ENCODE measurements at places on chromosomes 2 and 18.

GRCh38 chr2:28956890-28957289, 24.2 kb upstream of the TOGARAM2 start:
- DNase-seq: no peak

- DNase-seq: no peak
Measured at GRCh38 chr2:79980816-79981215, 323.7 kb downstream of the LRRTM1 start.

- no peak for DNase-seq
Measured at GRCh38 chr2:193463011-193463410, 1268.3 kb upstream of the TMEFF2 start.

- no peak for DNase-seq
Measured at GRCh38 chr2:239175181-239175580, 225.6 kb downstream of the HDAC4 start.

DNA sequence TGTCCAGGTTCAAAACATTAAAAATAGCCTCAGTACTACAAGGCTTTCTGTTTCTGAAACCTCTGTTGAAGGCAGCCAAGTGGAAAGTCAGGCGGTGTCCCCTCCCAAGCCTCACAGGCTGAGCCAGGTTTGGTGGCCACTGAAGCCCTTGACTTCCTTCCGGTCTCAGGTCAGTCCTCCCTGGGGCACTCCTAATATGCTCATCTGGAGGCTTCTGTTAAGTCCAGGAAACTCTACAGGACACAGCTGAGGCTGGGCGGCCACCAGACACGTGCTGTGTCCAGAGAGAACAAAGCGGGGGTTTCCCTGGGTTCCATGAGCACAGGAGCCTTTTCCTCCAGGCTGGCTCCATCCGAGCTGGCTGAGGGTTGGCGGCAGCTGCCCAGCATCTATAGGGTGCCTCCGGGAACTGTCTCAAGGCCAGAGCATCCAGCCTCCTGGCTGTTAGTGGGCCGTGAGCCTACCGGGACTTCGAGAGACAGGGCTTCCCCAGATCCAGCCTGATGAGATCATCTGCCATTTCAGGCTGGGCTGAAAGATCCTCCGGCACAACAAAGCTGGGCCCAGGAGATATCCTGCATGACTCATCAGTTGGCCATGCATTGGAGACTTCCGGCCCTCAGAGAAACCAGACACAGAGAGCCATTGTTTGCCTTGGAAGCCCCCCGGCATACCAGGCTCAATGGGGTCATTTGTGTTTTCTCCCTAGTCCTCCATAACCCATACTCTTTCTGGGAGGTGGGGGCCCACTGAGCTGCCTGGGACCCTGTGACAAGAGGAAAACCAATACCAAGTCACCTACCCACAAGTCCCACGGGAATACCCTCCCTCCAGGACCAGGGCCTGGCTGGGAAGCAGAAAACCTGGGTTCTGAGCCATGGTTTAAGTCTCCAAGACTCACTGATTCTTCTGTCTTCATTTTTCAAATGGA, 71.7 kb downstream of the HS1BP3 start:
- DNase-seq: no peak

GRCh38 chr18:68177807-68178702, 536.9 kb downstream of the TMX3 start:
- DNase-seq: no peak

DNA sequence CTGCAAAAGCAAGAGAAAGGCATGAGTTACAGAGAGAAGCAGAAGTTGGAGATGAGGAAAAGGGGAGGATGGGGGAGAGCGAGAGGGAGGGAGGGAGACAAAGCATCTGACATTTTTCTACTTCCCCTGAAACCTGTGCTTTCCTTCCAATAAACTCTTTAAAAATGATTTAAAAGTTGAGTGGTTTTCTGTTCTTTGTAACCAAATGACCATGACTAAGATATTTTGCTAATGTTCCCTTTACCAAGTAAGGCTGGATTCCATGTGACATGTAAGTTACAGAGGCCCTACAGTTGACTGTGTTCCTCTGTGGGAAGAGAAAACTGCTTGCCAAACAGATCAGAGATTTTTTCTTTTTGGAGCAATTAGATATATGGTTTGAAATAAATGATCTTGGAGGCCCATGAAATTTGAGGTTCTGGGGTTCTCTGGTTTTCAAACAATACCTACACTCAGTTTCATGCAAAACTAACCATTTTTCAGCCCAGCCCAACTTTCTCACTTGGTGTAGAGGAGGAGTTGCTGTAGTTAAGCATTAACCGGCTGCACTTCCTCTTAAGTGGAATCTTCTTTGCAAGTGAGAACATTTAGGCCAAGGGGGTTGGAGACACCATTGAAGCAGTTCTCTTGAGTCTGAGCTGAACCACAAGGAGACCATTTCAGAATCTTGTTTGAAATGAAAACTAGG, 34.5 kb downstream of the INSIG2 start:
- DNase-seq: no peak

DNA sequence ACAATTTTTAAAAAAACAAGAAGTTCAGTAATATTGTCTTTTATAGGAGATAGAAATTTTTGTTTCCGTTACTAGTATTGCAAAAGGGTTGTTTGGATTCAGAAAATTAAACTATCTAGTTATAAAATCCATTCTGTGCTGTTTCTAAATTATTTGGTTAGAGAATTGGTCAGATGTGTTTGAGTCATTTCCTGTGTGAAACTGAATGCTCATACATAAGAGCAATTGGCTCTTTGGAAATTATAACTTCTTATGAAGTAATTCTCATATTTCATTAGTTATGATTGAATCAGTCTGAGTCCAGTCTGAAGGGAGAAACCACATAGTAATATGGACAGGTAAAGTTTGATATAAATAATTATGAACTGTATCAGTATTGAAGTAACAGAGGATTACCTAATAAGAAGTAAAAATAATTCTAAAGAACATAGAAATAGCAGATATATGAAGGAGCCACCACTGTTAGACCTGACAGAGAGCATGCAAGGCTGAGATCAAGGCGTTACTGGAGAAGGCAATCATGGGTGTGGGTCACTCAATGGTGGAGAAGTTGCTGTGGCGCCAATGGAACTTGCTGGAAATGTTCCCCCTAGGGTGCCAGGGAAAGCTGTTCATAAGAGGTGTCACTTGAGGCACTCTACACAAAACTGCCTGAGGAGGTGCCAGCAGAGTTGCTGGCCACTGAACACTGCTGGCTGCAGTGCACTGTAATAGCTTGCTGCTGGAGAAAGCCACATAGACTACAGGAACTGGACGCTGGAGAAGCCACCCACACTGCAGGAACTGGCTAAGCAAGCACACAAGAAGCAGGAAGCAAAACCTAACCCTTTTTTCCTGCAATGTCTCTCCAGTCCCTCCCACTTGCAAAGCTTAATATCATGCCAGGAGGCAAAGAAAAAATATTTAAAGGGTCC, 18.0 kb upstream of the FAP start:
- DNase-seq: no peak

DNA sequence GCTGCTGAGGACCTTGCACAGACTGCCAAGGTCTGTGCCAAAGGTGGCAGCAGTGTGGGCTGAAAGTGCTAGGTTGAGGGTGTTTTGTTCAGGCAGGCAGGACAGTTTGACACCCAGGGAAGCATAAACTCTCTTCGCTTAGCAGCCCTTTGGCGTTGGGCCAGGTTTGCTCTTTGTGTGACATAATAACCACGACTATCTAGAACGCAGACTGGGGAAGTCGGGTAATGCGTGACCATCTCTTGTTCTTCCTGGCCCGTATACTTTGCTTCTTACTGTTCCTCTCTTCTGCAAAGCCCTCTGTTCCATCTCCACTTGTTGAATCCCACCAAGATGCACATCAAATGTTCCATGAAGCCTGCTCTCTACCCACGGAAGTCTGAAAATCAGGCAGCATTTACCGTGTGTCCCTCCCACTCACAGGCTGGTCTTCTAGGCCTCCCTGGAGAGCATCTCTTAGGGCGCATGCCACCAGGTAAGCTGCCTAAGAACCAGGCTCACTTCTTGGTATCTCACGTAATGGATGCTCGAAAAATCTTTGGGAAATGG, 96.7 kb upstream of the LMAN1 start:
- DNase-seq: no peak

- no peak for DNase-seq
Measured at GRCh38 chr2:65075605-65076344, 19.6 kb downstream of the CEP68 start.

GRCh38 chr2:207484444-207485391, 45.0 kb upstream of the CREB1 start:
- no peak for DNase-seq

DNA sequence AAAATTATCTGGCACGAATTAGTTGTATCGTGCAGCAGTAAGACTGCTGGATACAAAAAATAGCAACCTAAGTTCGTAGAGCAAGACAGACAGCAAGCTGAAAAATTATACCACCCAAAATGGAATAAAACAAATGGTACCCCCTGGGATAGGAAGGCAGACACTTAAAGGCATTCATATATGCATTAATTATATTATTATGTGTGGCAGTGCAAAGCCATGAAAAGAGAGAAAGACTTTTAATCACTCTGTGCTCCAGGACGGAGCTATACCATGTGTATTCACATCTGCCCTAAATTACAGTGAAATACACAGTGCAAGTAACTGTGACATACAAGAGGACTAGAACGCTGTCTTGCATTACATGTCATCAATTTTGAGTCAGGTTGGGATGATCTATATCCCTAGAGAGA, 235.9 kb downstream of the GULP1 start:
- no peak for DNase-seq

GRCh38 chr2:191994749-191995148, 147.9 kb upstream of the CAVIN2 start:
- DNase-seq: no peak

DNA sequence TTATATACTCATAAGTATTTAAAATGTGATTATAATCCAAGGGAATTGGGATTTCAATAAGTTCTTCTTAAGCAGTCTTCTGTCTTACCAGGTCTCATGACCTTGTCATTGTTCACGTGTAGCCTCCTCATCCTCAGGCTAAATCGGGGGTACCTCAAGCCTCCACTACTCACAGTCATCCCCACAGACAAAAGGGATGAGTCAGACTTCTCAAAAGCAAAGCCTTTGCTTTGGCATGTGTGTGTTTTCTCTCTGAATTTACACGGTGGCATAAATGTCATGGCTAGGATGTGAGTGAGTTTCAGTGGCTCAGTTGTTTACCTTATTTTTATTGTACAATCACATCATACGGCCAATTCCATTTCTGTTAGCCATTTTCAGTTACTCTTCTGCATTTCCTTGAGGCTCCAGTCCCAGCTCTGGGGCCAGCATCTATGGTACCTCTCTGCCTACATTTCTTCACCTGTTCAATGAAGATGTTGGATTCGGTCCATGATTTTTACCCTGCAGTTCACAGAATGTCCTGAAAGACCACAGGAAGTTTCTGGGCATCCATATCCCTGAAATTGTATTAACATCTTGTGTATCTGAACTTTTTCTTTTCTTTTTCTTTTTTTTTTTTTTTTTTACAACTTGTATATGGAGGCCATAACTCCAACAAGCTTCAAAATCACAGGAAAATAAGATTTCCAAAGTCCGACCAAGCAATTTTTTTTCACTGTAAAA, 195.3 kb downstream of the FHOD3 start:
- DNase-seq: no peak

DNA sequence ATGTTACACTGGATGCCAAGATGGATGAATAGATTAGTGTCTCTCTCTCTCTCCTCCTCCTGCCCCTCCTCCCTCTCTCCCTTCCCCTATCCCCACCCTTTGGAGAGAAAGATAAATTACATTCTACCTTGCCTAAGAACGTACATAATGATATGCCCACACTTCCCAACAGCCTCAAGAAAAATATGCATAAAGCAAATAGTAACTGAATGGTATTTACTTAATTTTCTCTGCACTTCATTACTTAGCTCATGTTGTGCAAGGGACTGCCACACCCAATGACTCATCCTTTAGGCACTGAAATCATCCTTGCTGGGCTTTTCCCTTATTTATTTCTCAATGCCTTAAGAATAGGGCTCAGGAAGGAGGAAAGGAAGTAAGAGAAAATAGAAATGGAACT, 137.3 kb upstream of the PID1 start:
- no peak for DNase-seq

GRCh38 chr2:180644709-180645108, 335.7 kb upstream of the UBE2E3 start:
- DNase-seq: no peak

DNA sequence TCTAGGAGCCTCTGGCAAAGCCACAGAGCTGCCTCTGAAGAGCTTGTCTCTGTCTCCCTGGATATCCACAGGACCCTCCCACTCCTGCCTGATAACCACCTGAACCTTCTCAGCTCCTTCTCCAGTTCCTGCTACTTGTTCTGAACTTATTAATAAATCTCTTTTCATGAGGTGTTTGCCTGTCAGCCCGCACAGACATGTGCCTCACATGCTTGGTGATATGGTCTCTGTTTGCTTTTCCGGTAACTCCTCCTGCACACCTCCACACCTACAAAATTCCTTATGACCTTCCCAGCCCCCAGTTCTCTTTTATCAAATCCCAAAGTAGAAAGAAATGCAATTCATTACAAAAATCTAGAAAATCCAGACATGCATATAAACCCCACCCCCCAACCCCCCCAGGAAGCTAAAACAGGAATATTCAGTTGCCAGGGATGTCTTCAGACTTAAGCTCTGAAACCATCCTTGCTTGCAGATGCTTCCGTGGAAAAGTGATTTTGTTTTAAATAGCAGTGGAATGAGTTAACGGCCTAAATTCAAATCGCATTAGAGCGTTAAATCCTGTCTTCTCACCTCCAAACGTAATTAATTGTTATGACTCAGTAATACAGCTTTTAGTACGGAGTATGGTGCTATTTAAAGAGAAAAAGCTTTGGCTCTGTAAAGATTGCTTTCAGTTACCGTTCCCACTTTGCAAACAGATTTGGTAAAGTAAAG, 2.1 kb upstream of the PID1 start:
- DNase-seq: no peak

GRCh38 chr2:54942373-54942772, 107.9 kb downstream of the RTN4 start:
- no peak for DNase-seq

- no peak for DNase-seq
Measured at GRCh38 chr18:58010265-58010664, 33.8 kb upstream of the NEDD4L start.

DNA sequence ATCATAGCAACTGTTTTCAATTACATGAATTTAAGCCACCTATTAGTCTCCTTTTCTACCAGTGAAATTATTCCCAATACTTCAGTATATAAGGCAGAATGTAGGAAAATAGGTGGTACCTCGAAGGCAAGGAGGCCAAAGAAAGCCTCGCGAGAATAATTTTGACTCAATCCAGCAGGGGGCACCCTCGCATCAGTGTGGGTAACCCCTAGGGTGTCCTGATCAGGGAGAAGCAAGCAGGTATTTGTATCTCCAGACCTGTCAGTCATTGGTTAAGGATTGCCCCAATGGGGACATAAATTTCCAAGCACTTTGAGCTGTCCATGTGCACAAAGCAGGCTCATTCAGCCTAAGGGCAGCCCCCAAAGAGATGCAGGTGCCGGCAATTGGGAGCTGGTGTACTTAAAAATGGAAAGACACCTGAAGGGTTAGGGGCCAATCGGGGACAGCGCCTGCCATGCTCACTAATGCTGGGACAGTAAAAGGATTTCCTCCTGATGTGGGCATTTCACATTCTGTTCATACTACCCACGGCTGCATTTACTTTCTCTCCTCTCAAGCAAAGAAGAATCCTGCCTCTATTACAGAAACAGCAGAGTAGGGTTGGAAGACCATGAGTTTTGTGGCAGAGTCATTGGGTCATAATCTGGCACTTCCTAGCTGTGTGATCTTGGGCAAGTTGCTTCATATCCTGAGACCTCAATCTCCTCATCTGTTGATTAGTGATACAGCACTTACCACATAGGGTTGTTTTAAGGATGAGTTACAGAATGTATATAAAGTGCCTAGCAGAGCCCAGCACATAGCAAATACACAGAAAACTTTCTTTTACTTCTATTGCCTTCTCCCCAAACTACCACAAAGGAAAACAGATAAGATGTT, 136.1 kb downstream of the ICOS start:
- DNase-seq: no peak

GRCh38 chr2:21244161-21244560, 120.4 kb downstream of the TDRD15 start:
- no peak for DNase-seq
